NCI-H2107 (cell line): ENCODE measurements at places on chromosomes 11 and 22.

DNA sequence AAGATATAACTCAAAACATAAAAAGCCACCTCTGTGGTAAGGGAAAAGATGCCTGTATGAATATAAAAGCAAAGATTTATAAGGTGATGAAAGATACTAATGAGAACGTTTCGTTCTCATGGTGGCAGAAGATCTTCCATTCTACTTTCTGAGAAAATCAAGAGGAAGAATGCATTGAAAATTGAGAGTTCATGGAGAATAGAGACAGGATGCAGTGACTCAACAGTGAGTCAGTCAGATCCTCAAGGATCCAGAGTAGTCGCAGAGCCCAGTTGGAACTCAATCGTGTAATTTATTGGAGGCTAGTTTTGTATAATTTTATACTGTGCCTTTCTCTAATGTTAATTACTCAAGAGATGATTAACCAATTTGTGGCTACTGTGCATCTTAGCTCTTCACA, 73.3 kb downstream of the ENTHD1 start:
- DNase-seq, result no peak

DNA sequence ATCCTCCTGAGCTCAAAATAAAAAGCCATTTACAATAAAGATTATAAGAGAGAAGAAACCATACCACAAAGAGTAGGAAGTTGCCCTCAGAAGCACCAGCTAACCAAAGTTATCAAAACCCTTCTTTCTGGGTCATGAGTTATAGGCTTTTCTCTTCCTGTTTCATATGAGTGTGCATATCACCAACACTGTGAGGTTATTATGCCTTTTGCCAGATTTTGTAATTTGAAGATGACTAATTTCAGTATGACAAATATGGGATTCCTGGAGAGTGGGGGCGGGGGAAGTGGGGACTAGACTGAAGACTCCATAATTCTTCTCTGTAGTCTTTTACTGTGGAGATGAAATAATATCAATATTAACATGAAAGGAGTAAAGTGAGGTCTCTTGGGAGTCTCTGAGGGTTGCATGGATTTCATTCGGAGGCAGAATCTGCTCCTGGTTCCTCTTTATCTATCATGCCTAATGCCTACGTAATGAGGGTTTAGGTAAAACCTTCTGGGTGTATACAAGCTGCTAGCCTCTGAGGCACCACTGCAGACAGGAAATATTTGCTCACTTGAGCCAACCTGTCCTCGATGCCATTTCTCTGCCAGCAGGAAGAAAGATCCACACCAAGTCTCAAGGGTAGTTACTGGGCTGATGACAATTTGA, 2.1 kb downstream of the LPXN start:
- DNase-seq, result no peak

- no peak for DNase-seq
Observed at GRCh38 chr11:83282084-83282716, 4.0 kb downstream of the CCDC90B start.

DNA sequence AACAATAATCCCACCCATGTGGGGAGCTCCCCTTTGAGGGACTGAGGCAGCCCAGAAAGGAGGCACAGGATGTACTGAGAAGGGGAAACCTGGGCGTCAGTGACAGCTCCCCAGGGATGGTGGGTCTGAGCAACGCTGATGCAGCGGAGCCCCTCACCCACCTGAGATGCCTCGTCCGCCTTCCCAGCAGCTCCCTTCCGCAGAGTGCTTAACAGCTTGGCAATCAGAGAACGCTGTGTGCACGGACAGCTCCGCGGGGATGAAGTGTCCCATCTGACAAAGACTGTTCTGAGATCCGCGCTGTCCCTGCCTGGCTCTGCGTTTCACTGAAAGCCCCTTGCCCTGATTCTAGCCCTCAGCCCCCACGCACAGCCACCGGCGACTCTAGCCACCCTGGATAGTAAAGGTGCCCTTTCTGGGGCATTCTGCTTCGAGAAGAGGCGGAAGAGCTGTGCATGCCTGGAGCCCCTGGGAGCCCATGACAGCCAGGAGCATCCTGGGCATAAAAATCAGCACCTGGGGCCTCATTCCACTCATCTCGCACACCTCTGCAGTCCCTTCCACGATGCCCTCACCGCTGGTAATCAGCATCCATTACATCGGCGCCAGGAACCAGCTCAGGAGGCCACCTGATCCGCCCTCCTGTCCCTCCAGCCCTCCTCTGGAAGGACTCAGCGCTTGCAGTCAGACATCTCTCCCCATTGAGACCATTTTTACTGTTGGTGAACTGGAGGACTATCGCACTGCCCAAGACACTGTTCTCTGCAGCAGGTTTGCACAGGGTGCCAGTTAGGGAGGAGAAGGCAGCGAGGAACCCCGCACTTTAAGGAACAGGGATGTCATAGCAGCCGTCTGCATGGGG, 10.7 kb downstream of the KCNJ5 start:
- no peak for DNase-seq

DNA sequence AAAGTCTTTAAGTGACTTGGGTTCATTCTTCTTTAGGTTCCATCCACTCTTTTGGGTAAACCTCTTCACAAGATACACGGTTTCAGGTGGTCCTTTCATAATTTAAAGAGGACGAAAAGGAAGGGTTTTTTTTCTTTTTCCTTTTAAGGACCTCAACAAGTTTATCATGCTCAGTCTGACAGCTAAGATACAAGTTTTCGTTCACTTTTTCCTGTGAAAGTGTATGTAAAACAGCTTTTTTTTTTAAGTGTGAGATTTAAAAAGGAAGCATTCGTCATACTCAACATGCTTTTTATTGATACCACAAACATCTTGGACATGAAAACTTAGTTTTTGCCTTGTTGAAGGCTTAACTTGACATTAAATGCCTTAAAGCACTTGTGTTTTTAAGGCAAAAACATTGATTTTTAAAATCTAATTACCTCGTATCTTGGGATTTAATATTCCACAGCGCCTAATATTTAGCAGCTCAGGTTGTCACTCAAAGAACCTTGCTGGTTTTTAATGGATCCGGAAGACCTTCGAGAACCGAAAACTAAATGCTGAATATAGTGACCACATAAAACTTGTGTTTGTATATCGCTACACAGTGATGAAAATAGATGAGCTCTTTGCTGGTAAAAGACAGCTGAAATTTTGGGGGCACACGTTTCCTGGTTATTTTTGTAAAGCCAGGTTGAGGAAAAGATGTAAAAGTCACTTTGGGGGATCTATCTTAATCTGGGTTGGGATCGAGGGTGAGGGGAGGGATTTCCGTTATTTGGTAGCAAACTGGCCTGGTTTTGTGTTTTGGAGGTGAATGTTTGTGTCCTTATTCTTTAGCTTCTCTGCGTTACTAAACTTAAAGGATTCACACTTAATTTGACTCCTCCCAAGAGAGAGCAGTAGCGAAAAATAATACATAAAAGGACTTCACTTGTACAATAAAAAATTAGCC, 2.3 kb downstream of the PCF11 start:
- DNase-seq, result no peak

- no peak for DNase-seq
Observed at GRCh38 chr11:34149274-34149673, 43.8 kb downstream of the NAT10 start.

DNA sequence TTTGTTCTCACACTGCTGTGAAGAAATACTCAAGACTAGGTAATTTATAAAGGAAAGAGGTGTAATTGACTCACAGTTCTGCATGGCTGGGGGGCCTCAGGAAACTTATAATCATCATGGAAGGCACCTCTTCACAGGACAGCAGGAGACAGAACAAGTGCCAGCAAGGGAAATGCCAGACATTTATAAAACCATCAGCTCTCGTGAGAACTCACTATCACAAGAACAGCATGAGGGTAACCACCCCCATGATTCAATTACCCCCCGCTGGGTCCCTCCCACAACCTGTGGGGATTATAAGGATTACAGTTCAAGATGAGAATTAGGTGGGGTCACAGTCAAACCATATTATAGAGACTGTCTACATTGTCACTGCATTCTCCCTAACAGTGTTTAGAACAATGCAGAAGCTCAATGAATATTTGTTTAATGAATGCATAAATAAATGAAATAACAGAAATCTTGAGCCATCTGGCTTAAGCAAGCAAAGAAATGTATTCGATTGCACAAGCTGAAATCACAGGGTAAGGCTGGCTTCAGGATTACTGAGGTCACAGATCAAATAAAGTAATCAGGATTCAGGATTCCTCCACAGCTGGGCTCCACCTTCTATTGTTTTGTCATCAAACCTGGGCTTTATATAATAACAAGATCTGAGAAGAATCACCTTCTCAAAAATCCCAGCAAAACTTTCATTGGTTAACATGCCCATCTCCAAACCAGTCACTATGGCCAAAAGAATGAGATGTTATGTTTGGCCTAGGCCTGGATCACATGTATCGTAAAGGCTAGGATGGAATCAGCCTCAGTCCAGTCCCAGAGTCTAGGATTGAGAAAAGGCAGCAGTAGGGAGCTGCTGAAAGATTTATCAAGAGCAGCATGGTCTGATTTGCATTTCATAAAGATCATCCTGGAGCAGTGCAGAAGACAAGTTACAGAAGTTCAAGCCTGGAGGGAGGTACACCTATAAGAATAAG, 137.8 kb upstream of the UBASH3B start:
- DNase-seq, result no peak

DNA sequence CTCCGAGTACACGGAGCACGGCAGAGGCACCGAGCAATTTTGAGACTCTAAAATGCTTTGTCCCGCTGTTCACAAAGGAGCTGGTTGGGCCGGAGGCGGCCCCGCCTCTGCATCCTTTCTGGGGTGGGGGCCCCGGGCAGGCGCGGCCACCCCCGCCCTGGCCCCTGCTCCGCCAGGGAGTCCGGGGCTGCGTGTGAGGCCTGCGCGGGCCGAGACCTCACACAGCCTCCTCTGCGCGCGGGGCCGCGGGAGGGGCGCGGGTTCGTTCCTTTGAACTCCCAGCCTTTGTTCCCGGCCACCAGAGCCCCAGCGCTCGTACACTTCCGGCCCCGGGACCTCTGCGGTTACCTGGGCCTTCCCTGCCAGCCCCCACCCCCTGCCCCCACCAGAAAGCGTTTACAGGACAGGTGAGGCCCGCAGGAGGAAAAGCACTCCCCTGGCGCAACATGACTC, 1.6 kb downstream of the FGF19 start:
- DNase-seq, result no peak

- no peak for DNase-seq
Observed at GRCh38 chr22:28907311-28908008, 24.1 kb downstream of the ZNRF3 start.

DNA sequence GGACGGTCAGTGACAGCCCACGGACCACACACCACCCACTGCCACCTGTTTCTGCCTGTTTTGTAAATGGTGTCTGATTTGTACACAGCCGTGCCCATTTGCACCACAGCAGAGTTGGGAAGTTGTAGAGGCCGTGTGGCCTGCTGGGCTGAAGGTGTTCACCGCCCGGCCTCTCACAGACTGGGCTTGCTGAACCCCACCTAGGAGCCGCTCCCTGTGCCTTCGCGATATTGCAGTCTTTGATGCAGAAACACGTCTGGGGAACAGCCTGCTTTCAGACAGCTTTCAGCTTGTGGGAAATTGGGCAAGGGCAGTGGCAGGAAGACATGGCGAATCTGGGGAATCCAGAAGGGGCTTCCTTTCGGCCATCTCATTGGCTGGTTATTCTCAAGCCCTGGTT, 9.8 kb upstream of the GRAMD4 start:
- no peak for DNase-seq

DNA sequence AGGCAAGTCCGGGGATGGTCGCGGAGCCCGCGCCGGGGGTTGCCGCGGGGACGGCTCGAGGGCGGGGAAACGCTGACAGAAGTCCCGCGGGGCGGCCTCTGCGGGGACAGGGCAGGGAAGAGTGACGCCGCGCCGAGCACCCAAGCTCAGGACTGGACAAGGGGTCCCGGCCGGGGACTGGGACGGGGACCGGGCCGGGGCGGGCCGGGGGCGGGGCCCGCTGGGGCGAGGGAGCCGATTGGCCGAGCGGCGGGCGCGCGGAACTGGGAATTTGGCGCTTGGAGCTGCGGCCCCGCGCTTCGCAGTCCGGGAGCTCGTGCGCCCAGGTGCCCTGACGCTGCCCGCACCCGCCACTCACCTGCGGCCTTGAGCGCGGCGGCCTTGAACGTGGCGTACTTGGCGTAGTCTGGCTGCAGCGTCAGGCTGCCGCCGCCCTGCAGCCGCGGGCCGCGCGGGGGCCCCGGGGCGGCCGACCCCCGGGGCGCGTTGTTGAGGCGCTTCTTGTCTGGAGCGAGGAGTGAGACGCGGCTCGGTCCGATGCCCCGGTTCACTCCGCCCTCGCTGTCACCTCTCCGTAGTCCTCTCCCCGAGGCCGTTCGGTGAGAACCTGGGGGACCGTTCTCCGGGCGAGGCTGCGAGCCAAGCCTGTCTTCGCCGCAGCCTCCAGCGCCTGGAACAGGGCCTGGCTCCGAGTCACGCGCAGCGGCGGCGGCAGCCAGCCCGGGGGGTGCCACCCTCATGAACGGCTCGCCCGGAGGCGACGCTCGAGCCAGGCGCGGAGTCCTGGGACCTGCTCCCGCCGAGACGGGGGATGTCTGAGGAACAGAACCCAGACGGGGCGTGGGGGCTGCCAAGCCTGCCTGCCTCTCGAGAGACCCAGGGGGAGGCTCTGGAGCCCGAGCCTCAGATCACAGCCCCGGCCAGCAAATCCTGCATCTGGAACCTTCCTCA, 4.5 kb downstream of the SHISA8 start:
- DNase-seq, result no peak

DNA sequence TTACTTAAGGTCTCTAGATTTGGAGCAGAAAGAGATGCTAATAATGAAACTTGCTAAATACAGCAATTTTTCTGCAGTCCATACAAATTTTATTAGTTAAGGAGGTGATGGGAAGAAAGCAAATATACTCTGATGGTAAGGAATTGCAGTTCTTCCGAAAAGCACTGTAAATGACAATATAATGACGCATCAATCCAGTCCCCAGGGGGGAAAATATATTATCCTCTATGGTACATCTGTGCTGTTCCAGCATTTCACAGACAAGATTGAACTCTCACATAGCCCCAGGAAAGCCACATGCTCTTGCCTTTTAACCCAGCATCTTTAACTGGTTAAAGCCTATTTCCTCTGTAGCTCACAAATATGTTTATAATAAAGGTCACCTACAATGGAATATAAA, 416.6 kb upstream of the CCDC90B start:
- no peak for DNase-seq

DNA sequence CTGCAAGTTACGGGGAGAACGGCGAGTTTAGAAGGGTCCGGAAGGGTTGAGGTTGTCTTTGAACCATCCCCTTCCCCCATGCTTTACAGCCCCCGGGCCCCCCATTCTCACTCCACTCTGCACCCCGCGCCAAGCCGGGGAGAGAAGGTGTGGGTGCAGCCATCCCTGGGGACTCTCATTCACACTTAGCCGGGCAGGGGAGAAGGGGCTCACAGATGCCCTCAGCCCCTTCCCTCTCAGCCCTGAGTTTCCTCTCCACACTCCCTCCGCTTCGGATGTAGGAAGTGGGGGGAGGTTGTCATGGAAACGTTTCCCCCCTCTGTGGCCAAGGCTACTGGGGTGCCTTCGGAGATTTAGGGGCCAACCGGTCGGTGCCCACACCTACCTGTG, 334 bp downstream of the CADM1 start:
- DNase-seq, result no peak
